ENCODE measurements at places on chromosomes 2 and 18.

GRCh38 chr2:216562696-216563435 lies 64.2 kb downstream of the RPL37A start:
- no peak for DNase-seq

- no peak for DNase-seq
These were observed 7.7 kb downstream of the ACVR1C start for GRCh38 chr2:157620956-157621355.

- DNase-seq = no peak
These were observed 160 bp downstream of the SPTBN1 start for GRCh38 chr2:54456362-54456611.

DNA sequence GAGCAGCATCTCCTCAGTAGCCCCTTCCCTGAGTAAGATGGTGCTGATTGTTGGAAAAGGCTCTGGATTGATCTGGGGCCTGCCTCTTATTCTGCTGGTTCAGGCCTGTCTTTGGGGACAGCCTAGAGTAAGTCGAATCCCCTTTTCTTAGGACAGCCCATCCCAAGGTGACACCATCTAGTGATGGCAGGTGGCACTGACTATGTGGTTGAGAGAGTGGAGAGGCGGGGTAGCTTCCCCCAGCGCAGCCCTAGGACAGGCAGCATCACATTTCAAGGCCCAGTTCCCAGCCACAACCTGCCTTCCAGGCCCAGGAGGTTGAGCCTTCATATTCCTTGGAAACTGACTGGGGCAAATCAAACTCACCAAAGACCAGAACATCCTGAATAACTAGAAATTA lies 69.1 kb upstream of the B3GNT7 start:
- no peak for DNase-seq

DNA sequence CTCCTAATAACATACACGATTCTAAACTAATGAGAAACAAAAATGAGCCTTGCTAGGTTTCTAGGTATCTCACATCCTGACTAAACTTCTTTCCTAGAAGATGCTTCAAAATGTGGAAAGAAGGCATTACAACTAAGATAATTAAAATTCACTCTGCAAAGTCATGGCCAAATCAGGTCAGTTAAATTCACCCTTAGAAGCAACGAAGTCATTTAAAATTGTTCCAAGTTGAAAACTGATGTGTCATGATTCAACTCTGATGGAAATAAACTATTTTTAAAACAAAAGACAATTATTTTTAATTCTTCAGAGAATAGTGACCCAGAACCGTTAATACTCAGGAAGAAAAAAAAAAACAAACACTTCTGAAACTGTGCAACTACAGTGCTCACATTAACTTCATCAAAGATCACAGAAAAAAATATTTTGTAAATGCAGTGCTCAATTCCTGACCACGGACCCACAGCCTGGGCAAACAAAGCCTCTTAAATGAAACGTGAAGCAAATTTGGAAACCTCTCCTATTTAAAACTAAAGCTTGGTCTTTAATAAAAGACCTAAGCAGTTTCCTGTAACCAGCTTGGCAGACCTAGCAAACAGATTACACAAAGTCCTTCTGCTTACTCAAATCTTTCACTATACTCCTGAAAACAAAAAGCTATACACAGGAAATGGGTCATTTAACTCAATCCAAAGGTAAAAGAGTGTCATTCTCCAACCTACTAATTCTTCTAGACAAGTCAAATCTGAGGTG lies 39.0 kb downstream of the CHN1 start:
- DNase-seq = no peak

GRCh38 chr2:146312899-146313298 lies 1531.9 kb upstream of the ACVR2A start:
- no peak for DNase-seq

DNA sequence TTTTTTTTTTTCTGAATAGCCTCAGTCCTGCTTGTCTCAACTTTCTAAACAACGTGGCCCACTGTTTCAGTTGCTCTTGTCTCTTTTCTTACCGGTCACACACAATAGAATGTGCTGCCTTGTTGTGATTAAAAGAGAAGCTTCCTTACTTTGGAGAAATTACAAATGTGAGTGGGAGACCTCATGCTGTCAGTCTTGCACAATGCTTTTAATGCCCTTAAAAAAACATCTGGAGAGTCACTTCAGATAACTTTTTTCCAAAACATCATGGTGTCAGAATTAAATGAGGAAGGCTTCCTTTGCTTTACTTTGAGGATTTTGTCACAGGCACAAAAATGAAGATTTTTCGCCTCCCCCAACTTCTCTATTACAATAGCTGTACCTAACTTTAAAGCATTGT lies 37.7 kb downstream of the LHCGR start:
- no peak for DNase-seq

GRCh38 chr18:13892098-13892497 lies 23.2 kb downstream of the MC2R start:
- no peak for DNase-seq

DNA sequence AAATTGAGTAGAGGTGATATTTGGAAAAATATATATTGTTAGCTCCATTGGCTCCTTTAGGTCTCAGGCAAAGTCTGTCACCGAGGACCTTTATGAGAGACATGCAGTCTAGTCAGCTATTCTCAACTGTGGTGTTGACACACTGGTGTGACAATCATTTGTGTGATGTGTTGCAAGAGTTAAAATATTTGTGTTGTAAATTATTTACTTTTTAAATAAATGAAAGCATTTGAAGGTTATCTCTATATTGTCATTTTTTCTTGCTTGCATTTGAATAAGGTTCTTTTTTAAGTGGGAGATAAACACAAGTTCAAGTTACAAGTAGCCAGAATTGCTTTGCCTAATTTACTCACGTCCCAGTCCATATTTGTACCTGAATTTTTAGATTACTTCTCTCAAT lies 4.3 kb downstream of the REL start:
- no peak for DNase-seq

Measured in stimulated activated CD4-positive, alpha-beta T cell treated with anti-CD3 and anti-CD28 coated beads, Interleukin-1b, Interleukin-23, amount 100 ng/mL, for 24 hours (primary cell).